Stimulated activated CD8-positive, alpha-beta memory T cell treated with anti-CD3 and anti-CD28 coated beads, Interleukin-7, amount 100 ng/mL, for 1 hour (primary cell): ENCODE measurements at places on chromosomes 1 and 21.
A peak's percentile ranks its signal among the peaks of the same experiment; 100 is the strongest.

GRCh38 chr1:44244986-44245385, 31.7 kb downstream of the DMAP1 start:
- no peak for DNase-seq

DNA sequence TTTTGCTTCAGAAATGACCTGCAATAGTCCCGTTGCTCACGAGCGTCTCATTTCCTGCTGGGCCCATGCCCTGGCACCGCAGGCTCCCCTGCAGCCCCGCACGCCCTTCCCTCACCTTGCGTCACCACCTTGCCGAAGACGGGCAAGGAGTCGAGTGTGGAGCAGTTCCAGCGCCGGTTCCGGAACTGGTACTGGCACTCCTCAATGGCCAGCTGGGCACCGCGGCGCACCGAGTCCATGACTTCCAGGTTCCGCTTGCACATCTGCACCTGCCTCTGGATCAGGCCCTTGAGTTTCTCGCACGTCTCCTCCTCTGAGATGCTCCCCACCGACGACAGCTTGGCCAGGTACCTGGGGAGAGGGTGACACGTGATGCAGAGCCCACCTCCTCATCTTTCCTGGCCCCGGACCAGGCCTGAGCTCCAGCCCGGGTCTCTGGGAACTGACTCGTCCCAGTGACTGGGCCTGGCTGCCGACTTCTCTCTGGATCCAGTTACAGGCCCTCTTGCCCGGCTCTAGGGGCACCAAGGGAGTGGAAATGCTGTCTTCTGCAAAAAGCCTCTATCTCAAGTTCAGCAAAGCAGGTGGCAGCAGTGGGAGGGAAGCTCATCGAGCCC, 13.3 kb downstream of the WNT4 start:
- no peak for DNase-seq

- DNase-seq: no peak
Observed at GRCh38 chr1:160163615-160164014, 12.2 kb downstream of the ATP1A4 start.

GRCh38 chr1:111851552-111851951, 95.9 kb downstream of the DDX20 start:
- DNase-seq: no peak

DNA sequence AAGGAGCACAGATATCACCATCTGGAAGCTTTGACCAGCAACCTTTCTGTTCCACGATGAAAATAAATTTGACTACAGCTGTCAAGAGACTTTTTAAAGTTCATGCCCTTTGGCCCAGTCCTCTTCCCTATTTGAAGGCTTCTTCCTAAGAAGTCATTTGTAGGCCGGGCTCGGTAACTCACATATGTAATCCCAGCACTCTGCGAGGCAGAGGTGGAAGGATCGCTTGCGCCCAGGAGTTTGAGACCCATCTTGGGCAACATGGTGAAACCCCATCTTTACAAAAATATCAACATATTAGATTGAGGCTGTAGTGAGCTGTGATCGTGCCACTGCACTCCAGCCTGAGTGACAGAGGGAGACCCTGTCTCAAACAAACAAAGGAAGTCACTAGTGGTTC, 58.3 kb upstream of the IFFO2 start:
- DNase-seq: no peak

DNA sequence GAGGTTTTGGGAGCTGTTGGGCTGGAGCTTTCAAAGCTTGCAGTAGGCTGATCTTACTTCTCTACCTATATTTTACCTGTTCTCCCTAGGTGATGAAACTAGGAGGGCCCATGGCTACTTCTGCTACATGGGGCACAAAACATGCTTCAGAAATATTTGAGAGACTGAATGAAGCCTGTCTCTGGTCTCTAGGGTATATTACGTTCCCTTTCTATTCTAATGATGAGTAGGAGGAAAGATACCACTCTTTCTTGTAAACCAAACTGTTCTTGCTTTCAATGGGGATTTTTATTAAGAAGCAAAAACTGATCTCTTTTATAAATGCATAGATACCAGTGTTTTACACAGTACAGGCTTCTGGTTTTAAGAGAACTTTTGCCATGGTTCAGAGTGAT, 103.1 kb downstream of the GALNT2 start:
- no peak for DNase-seq

DNA sequence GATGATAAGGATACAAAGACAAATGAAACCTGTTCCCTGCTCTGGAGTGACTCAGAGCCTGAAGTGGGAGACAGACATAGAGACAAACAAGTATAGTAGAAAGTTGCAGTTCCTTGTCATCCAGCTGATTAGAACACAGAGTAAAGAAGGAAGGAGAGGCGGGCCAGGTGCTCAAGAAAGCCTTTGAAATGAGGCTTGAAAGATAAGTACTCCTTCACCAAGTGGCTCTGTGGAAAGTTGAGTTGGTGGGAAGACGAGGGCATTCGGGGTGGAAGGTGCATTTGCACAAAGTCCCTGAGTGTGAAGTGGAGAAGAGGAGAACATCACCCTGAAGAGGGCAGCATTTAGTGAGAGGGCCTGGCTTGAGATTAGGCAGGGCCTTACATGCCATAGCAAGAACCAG, 17.0 kb downstream of the MARK1 start:
- no peak for DNase-seq

- DNase-seq: no peak
Observed at GRCh38 chr1:206867716-206868115, 2.3 kb downstream of the IL20 start.

GRCh38 chr1:226814751-226815537, 55.5 kb upstream of the PSEN2 start:
- no peak for DNase-seq

GRCh38 chr1:53681977-53682685, 56.8 kb downstream of the GLIS1 start:
- peak; percentile 6 for DNase-seq

GRCh38 chr21:42425591-42425990, 21.9 kb downstream of the UBASH3A start:
- no peak for DNase-seq

DNA sequence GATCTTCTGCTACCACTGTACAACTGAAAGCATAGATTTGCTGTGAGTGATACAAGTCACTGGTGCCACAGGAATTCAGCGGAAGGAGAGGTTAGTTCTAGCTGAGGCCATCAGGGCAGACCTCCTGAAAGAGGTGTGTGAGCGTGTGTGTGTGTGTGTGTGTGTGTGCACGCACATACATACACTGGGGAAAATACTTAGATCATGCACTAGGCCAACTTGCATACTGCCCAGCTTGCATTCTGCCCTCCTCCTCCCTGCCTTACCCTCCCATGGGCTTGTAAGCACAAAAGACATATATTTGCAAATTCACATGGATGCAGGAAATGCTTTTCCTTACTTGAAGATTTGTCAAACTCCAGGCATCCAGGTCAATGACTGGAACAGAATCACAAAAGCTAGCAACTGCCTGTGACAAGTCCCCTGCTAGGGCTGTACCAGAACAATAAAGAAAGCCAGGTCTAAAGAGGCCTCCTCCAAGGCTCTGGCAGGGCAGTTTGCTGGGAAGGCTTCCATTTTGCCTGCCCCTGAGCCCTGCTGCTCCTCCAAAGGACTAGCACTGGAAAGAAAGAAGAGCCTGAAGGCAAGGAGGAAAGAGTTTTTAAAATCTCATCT, 23.2 kb downstream of the PLEKHA6 start:
- no peak for DNase-seq

GRCh38 chr21:36704281-36704957, 5.5 kb downstream of the SIM2 start:
- no peak for DNase-seq

DNA sequence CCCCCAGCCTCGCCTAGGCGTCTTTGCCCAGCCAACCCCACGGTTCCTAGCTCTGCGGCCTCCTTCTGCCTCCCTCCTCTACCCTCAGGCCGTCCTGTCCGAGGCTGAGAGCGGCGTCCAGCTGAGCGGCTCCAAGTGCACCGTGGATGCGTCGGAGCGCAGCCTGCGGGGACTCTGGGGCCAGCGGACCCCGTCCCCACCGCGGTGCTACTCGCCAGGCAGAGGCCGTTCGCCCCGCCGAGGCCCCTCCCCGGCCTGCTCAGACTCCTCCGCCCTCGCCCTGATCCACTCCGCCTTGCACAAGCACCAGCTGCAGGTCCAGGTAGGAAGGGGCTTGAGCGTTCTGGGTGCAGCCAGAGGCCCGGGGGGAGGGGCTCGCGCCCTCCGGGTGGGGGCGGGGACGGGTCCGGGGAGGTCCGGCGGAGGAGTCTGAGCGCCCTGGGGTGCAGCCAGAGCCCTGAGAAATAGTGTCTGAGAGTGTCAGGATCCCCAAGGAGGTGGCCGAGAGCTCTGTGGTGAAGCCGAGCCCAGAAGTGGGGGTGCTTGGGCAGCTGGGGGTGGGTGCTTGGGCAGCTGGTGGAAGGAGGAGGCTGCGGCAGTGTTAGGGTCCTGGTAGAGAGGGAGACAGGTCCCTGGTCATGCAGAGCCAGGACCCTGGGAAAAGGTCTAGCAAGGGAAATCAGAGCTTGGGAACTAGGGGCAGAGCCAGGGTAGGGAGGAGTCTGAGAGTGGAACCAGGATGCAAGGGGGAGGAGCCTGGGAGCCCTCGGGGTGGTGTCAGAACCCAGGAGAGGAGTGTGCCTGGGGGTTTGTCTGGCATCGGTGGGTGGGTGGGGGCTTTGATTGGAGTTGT, 3.2 kb upstream of the NBPF3 start:
- DNase-seq: no peak

DNA sequence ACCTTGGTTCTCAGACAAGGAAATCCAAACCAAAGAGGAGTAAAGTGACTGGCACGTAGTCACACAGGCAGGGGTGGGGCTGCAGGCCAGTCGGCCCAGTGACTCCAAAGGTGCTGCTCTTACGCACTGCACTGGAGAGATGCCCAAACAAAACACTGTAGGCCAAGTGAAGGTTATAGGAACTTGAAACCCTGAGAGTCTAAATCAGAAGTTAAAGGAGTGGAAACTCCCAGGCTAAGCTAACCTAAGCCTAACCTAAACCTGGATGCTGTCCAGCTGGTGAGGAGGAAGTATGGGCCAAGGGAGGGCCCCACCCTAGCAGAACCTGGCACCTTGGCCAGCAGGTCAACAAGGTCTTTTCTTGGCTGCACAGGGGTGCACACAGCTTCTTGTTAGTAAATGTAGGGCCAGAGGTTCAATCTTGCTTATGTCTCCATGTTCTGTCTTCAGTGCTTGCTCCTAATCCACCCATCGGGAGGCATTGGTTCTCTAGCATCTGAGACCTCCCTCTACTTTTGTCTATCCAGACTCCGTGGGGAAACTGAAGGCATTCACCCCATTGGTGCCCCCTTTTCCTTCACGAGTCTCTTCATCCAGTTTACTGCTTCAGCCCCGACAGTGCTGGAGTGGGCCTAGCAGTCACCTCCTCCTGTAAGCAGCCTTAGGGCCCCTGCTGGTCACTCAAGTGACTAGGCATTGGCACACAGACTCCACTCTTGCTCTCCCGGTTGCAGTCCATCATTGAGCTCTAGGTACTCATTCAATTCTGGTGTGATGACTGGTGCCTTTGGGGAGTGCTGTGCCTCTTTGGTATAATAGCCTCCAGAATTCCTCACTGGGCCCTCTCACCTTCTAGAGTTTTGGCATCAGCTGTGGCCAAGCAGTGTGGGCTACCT, 12.9 kb upstream of the TMEM125 start:
- DNase-seq: no peak

DNA sequence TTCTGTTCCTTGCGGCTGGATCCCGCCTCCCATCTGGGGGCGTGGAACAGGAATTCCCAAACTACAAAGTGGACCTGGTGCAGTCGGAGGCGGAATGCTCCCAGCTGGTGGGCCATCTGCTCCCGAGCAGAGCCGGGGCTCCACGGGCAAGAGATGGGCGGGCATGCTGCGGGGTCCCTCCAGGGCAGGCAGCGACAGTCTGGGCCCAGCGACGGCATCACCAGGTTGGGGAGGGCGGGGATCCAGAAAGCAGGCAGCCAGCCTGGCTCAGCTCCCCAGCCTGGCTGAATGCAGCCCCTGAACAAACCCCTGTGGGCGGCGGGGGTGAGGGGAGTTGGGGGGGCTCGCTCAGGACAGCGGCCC, 3.6 kb downstream of the MEGF6 start:
- no peak for DNase-seq

DNA sequence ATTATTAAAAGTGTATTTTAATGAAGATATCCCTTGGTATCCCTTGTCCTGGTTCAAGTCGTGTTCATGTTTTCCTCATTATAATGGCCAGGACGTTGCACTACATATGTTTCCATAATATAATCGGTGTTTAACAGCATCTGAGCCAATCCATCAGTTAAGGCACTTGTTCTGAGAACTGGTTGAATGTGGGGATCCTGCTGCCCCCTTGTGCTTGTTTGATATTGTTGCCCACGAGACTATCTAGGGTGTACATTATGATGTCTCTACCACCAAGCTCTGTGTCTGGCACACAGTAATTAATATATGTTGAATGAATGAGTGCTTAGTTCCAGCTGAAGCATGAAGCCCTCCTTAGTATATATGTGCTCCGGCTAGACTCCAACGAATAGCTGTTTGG, 193.0 kb downstream of the CACNA1E start:
- DNase-seq: no peak

DNA sequence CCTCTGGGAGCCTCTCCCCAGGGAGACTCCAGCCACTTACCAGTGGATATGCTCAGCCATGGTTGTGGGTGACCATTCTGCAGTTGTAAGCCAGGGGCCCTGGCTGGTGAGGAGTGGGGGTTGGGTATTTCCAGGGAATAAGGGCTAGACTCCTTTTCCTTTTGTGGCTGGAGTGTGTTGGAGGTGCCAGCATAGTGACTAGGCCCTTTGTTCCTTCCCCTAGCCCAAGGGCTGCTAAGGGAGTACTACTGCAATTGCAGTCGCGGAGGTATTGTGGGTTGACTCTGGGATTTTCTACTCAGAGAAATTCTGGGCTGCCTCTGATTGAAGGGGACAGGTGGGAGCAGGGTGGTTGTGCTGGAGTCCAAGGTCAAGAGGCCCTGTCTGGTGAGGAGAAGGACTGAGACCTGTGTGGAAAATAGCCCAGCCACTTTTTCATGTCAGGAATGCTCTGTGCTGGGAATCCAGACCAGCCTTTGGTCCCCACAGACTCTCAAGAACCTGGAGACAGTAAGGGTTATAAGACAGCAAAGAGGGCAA, 43.1 kb downstream of the MROH9 start:
- no peak for DNase-seq

DNA sequence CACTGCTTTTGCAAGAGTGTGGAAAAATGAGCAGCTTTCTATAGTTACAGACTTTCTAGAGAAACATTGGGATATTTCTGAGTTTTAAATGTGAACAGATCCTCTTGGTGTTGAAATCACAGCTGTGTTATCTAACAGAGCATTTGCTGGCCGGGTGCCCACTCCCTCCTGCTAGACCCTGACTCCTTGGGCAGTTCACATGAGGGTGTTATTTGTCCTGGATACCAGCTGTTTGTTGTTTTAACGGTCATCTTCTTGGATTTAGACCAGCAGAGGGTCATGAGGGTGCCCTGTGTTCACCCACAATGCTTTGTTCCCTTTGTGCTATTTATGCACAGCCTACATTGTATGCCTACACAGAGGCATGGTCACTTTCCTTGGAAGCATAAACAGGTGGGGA, 67.1 kb downstream of the CENPF start:
- no peak for DNase-seq

- DNase-seq: no peak
Observed at GRCh38 chr1:2882966-2883696, 81.6 kb upstream of the TTC34 start.
